HCT116 (cell line): ENCODE measurements at places on chromosomes 1 and 21.

DNA sequence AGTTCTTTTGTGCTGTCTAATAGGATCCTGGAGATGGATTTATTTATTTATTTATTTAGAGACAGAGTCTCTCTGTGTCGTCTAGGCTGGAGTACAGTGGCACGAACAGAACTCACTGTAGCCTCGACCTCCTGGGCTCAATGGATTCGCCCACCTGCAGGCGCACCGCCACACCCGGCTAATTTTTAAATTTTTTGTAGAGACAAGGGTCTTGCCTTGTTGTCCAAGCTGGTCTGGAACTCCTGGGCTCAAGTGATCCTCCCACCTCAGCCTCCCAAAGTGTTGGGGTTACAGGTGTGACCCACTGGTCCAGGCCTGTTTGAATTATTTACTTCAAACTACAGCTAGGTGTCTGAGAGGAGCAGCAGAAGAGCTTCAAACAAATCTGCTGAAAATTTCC lies 9.6 kb upstream of the SPEN start:
- no peak for DNase-seq

- no peak for DNase-seq
Measured at GRCh38 chr1:157226739-157227138, 88.5 kb upstream of the ETV3 start.

- DNase-seq, result no peak
Measured at GRCh38 chr21:43602266-43603232, 56.7 kb downstream of the HSF2BP start.

DNA sequence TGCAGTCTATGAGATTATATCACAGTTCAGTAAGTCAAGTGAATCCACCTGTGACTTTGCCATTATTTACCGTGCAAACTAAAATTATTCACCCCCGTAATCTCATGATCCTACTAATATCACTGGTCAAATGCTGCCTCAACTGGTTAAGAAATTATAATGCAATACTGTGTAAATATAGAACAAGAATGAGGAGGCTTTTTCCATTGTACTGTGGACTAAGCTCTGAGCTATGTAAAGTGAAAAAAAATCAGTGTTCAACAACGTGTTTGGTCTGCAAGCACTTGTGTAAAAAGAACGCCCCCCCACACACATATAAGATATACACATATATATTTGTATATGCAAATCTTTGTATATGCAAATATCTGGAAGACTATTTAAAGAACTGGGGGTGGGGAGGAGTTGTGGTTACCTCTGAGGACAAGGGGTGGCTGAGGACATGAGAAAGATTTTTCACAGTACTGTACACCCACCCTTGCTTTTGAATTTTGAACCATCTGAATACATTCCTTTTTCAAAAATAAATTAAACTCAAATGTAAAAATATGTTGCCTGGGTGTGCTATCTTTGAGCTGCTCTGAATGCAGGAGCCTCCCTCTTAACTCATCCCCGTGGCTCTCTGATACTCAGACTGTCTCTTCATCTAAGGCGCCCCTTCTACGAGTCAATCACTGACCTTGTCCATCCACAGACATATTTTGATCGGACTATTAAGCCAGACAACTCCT lies 57.0 kb downstream of the PTP4A2 start:
- no peak for DNase-seq

- DNase-seq, result no peak
Measured at GRCh38 chr1:70979881-70980280, 67.7 kb downstream of the PTGER3 start.

DNA sequence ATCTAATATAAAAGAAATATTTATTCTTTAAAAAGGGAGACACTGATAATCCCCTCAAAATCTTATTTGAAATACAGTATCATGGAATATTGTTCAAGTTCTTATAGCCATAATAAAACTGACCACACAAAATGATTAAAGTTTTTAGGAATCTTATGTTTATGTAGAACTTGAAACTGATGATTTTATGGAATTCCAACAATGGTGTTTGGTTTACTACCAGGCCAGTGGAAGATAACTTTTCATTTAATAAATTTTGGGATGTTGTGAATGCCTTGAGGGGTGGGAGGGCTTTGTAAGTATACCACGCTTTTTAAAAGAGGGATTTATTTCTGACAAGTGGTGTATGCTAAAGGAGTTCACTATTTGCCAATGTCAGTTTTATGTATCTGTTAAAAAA lies 87.7 kb downstream of the RAB3GAP2 start:
- no peak for DNase-seq

DNA sequence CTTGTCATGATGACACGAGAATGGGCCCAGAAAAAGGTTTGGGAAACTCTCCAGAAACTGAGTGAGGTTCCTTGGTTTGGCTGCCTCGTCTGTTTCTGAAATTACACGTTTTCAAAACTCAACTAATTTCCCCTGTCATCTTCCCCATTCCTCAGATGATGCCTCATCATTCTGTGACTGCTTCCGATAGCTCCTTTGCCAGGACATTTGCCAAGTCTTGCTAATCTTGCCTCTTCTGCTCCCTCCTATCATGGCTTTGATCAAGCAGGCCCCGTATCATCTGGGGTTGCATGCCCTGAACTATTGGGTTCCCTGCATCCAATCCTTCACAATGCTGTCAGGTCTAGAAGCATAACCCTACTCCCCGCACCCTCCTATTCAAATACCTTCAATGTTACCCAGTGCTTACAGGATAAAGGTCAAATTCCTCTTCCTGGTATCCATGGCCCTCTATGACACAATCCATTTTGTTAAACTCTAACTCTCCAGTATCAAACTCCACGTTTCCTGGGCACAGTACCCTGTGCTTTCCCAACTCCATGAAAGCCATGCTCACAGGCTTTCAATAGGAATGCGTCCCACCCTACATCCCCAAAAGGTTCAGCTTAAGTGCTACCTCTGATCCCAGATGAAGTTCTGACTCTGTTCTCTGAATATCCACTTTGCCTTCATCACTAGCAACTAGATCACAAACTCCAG lies 22.2 kb upstream of the TMEM200B start:
- DNase-seq, result no peak
